Nephron progenitor cell (in vitro differentiated cells): ENCODE measurements at places on chromosomes 7 and 10.

DNA sequence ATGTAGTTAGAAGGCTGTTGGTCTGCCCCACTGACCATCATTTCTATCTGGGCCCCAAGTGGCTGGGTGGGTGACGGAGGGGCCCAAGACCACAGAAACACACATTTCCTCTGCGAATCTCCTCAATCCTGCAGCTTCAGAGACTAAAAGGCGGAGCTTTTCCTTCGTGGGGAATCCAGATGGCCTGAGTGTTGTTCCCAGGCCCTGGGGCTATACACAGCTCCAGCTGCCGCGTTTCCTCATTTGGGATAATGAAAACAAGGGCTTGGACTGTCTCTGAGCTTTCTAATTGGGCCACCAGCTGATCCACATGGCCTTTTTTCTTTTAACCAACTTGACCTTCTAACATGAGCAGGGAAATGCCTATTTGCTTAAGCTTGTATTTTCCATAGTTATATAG lies 339.9 kb downstream of the CXCL12 start:
- H3K36me3 ChIP-seq: no peaks in the 10 kb centered on the region
- no peak overlapping the region for H3K4me3 ChIP-seq
- H3K4me1 ChIP-seq: peaks cover 54% of the 10 kb centered on the region
- DNase-seq: no peak

GRCh38 chr7:97133159-97133558 lies 15.7 kb downstream of the SDHAF3 start:
- no peak overlapping the region for H3K27ac ChIP-seq
- H3K36me3 ChIP-seq: peaks cover 41% of the 10 kb centered on the region
- H3K4me3 ChIP-seq: no peak overlapping the region

DNA sequence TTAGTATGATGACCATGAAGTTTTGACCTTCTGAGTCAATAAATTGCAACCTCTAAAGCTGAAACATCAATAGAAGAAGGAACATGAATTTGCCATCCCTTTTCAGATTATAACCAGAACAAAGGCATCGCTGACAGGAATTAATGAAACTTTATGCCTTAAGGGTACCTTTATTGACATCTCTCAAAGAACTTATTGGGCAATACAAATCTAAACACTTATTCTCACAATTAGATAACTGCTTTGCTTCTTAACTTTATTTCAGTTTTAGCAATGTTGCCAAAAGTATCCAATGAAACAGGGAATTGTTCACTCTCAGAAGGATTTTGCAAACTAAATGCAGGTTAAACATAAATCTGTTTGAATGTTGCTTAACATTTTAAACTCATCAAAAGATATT lies 116.0 kb downstream of the ELAPOR2 start:
- H3K4me3 ChIP-seq: no peak overlapping the region
- H3K27ac ChIP-seq: no peak overlapping the region
- H3K27me3 ChIP-seq: no peaks in the 10 kb centered on the region
- H3K36me3 ChIP-seq: peaks cover 6% of the 10 kb centered on the region

- peaks cover 46% of the 10 kb centered on the region for H3K4me1 ChIP-seq
- H3K36me3 ChIP-seq: peaks cover 59% of the 10 kb centered on the region
- no peak overlapping the region for H3K4me3 ChIP-seq
- H3K27ac ChIP-seq: no peak overlapping the region
Measured at GRCh38 chr10:109891105-109891504, 32.2 kb downstream of the XPNPEP1 start.

DNA sequence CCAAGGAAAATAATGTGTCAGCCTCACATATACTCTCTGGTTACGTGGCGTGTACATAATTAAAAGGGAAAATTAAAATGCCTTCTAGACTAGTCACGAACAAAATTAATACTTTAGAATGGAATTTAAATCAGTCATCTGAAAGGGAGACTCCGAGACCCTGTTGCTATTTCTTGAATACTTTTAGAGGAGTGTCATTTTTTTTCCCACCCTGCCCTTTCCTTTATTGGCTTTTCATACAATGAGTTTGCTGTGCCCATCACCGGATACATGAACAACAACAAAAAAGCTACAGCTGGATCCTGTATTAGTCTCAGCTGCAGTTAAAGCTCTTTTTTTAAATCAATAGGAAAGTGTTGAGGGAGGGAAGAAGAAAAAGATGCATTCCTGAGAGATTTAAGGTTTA lies 20.1 kb downstream of the CYTH3 start:
- no peak for DNase-seq
- H3K36me3 ChIP-seq: no peaks in the 10 kb centered on the region
- H3K27me3 ChIP-seq: no peaks in the 10 kb centered on the region
- H3K4me3 ChIP-seq: no peak overlapping the region
- no peak overlapping the region for H3K27ac ChIP-seq

- no peak overlapping the region for H3K4me3 ChIP-seq
Measured at GRCh38 chr10:126524526-126524925, 136.2 kb upstream of the ADAM12 start.
